ENCODE measurements at places on chromosomes 11 and 22.

GRCh38 chr11:10645212-10645795, 48.3 kb downstream of the IRAG1 start:
- DNase-seq = no peak

DNA sequence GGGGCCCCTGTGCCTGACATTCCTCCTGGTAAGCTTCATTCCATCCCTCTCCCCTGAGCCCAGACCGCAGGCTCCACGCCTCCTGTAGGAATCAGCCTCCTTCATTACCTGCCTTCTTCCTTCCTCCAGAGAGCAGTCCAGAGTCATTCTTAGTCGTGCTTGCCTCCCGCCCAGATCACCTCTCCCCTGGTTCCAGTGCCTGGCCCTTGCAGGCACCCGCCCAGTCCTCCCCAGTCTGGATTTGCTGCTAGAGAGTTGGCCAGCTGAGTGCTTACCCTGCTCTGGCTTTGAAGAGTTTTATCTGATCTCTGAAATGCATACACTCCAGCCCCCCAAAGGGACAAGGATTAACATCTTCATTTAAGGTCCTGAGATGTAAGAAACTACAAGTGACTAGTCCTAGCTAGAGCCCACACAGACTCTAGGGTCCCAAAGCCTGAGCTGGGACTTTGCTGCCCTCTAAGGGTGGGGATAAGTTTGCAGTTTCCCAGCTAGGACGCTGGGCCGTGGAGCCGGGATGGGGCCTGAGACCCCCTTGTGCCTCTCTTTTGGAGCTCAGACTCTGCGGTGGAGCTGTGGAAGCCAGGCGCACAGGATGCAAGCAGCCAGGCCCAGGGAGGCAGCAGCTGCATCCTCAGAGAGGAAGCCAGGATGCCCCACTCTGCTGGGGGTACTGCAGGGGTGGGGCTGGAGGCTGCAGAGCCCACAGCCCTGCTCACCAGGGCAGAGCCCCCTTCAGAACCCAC, 1.6 kb downstream of the NR1H3 start:
- DNase-seq = no peak

DNA sequence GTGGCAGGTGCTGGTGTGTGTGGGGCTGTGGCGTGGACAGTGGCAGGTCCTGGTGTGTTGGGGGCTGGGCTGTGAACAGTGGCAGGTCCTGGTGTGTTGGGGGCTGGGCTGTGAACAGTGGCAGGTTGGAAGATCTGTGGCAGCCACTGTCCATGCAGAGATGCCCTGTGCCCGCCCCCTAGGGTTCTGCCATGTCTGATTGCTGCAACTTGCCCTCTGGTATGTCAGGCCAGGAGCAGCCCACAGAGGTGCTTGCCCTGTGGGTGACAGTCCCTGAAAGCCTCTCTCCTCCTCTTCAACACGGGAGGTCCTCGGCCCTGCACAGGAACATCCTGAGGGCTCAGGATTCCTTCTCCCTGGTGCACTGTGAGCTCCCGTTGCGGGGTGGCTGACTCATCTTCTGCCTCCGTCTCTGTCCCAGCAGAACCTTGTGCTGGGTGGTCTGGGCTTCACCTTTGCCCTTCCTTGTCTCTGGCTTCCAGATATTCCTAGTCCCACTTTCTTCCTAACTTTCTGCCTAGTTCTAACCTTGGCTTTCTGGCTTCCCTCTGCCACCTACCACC, 13.5 kb downstream of the OPCML start:
- DNase-seq = no peak

DNA sequence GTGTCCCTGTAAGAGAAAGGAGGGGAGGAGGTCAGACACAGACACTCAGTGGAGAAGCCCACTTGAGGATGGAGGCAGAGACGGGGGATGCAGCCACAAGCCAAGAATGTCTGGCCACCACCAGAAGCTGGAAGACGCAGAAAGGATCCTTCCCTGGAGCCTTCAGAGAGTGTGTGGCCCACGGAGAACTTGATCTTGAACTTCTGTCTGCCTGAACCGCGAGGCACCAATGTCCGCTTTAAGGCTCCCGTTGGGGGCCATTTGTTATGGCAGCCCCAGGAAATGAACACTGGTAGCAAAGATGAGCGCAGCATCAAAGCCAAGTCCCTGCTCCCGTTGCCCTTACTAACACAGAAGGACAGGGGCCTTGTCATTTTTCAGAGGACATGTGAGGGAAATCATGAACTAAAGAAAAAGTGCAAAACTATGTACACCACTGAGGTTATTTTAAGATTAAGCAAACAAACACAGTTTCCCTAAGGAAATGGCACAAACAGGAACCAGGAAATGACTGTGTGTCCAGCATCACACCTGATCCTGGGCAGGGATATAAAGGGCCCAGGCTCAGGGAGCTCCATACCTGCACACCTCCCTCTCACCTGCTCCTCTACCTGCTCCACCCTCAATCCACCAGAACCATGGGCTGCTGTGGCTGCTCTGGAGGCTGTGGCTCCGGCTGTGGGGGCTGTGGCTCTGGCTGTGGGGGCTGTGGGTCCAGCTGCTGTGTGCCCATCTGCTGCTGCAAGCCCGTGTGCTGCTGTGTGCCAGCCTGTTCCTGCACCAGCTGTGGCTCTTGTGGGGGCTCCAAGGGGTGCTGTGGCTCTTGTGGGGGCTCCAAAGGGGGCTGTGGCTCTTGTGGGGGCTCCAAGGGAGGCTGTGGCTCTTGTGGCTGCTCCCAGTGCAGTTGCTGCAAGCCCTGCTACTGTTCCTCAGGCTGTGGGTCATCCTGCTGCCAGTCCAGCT, at the start of gene KRTAP5-6:
Gene KRTAP5-6 (plus strand): TSS at position 588 of the 963 bp plus-strand sequence. CDS start 51 bp downstream, at position 639.
- no peak for DNase-seq

DNA sequence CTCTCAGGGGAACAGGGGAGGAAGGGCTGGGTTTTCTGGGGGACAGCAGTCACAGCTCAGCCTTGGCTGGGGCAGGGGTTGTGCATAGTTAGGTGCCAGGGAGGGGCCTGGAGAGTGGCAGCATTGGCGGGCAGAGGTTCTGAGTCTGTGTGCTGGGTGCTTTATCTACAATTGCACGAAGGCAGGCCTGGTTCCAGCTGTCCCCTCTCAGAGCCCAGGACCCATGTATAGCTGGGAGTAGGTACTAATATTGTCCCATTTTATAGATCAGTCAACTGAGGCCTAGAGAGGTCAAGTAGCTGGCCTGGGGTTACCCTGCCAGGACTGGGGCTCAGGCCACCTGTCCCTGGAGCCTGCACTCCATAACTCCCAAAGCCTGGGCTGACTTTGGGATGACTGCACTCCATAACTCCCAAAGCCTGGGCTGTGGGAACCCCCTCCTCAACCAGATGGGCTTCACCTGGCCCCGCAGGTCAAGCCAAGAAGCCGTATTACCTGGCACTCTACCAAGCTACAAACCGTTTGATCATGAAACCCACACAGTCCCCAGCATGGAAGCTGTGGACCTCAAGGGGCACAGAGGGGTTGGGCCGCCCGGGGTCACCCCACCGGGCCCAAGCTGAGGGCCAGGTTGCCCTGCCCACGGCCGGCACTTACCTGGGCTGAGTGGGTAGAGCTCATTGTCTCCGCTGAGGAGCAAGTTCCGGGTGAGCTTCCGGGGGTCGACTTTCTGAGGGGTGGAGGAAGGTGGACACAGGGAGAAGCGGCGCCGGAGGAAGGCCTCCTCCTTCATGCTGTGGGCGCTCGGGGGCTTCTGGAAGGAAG, 36.5 kb downstream of the OSBPL5 start:
- no peak for DNase-seq

DNA sequence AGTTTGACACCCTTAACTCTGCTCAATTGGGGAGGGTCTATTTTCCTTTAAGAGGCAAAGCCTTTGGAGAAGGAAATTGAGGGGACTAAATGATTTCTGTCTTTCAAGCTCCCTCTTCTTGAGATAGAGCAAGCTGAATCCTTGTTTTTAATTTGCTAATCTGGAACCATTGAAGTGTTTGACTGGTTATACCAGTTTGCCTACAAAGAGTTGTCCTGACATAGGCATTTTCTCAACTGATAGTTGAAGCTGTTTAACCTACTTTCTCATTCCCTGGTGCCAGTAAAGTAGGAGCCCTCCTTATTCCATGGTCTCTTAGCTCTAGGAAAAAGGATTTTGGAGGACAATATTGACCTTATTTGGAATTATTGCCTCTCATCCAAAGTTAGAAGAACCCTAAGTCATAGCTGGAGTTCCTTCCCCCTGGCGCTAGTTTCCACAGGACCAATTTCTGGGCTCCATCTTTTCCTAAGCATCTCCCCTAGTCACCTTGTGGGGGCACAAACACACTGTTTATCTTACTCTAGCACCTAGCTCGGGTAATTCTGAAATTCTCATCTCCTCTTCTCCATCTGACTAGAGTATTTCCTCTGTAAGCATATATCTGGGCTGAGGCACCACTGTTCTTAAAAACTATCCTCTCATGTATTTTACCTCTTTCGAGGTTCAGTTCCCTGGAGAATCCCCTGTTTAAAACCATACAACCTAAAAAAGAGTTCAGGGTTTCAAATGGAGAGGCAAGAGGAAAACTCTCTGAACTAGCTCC, 7.4 kb downstream of the ZDHHC5 start:
- no peak for DNase-seq

- DNase-seq = peak; percentile 89
These were observed at the start of gene ZNRF3 for GRCh38 chr22:28882878-28883656. Gene ZNRF3, plus strand, starts transcription at chr22:28883572. Its CDS starts 195 bp downstream, at chr22:28883767.

DNA sequence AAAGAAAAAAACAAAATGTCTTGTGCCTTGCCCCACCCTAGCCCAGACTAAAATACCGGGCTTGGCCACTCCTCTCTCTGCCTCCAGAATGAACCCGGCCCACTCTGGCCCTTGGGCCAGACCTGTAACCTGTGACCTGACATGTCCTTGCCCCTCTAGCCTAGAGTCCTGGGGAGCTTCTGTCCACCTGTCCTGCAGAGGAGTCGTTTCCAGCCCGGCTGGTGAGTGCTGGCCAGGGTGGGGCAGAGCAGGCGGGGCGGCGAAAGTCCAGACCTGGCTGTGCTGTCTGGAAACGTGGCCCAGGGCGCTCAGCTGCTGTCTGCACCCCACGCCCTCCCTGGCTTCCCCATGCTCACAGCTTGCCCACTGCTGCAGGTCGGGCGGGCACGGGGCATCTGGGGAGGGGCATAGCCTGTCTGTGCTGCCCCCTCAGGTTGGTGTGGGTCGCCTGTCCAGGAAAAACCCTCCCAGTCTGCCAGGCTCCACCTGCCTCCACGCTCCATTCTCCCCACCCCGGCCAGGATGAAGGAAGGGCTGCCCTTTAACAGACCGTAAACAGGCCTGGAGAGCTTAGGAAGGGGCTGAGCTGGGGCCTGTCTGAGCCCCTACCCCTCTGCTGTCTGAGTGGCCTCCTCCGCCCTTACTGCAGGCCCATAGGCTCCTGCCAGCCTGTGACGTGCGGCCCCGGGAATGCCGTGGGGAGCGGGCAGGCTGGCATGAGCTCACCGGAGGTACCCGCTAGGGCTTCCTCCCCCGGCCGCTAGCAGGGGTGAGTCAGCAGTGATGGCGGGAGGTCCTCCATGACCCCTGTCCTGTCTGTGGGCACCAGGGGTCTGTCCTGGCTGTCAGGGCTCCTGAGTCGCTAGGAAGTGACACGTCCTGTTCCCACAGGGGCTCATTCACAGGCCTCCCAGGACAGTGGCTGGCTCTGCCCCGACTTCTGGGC, 1.9 kb downstream of the CD151 start:
- no peak for DNase-seq

- no peak for DNase-seq
These were observed 1477.2 kb downstream of the TBC1D22A start for GRCh38 chr22:48239461-48240147.

GRCh38 chr22:38191731-38192474, 9.9 kb upstream of the MAFF start:
- no peak for DNase-seq

- DNase-seq = peak; percentile 82
These were observed at the start of gene FOSL1 for GRCh38 chr11:65900125-65900898. Gene FOSL1, minus strand, starts transcription at chr11:65900388. Its CDS starts 49 bp downstream, at chr11:65900339.

DNA sequence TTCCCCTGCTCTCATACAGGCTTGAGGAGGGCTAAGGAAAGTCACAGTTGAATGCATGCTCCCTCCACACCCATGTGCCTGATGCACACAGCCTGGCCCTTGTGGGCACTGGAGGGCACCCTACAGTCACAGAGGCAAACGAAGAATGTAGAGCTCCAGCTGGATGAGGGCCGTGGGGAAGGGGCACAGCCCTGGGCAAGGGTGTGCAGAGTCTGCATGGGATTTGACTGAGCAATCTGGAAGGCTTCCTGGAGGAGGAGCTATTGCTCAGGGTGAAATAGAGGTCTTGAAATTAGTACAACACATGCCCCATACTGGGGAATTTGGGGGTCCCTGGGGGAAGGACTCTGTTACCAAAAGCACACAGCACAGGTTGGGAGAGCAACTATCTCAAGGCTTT, 64.0 kb downstream of the KCNQ1 start:
- DNase-seq = no peak

DNA sequence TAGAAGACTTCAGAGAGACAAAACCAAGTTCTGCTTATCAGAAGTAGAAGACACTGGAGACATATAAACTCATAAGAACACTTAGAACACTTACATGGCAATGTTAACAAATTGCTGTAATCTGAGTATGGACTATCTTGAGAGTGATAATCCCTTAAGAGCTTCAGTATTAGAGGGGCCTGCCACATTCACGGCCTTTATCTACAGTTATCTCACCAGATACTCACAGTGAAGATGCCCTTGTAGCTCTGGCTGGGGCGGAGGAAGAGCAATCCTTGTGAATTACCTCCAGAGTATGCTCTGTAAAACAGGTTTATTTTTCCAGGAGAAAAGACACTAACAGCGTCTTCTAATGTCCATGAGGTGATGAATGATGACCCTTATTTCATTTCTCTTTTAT, 762.8 kb downstream of the FAM181B start:
- DNase-seq = no peak

DNA sequence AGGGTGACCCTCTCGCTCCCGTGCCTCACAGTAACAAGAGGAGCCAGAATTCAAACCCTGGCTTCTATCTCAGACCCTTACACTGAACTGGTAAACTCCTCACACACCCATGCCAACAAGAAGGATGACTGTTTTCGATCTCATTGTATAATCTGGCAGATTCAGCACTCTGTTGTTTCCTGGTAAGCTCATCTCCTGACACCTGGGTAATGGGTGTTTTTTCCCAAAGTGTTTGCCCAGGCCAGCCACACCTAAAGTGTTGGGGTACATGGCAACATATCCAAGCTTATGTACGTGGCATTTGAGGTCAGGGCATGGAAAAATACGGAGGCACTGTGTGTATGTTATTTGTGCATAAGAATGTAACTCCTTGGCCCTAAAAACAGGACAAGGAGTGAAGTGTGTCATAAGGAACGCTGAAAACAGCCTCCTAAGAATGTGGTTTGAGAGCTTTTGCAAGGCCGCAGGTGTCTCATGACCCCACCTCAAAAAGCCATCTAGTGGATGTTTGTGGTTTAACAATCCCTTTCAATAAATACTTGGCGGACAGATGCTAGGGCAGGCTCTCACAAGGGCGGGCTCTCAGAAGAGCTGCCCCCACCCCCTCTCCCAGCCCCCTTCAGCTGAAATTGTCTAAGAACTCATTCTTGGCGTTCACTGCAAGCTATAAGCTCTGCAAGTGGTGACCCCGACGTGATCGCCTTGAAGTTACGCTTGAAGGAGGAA, at the start of gene MS4A15:
Gene MS4A15 (plus strand): TSS at position 561 of the 726 bp plus-strand sequence. CDS start 6,867 bp downstream, outside the sequence.
- DNase-seq = no peak

DNA sequence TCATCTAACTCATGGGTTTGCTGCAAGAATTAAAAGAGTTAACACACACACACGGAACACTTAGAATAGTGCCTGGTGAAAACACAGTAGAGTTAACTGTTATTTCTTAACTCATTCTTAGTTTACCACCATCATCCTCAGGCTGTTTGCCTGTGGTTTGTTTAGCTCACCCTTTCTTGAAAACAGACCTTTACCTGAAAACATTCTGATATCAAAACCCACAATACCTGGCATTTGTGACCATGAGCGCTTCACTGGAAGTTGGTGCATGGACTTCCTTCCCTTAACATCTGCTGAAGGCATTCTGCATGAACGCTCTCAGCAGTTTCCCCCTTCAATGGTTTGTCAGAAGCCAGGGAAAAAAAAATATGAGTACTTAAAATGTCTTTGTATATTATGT, 256.0 kb downstream of the ETS1 start:
- no peak for DNase-seq

Data from stimulated activated CD4-positive, alpha-beta T cell treated with anti-CD3 and anti-CD28 coated beads, TNF-alpha, amount 100 ng/mL, for 1 hour (primary cell).